ENCODE measurements at places on chromosomes 2 and 18.

DNA sequence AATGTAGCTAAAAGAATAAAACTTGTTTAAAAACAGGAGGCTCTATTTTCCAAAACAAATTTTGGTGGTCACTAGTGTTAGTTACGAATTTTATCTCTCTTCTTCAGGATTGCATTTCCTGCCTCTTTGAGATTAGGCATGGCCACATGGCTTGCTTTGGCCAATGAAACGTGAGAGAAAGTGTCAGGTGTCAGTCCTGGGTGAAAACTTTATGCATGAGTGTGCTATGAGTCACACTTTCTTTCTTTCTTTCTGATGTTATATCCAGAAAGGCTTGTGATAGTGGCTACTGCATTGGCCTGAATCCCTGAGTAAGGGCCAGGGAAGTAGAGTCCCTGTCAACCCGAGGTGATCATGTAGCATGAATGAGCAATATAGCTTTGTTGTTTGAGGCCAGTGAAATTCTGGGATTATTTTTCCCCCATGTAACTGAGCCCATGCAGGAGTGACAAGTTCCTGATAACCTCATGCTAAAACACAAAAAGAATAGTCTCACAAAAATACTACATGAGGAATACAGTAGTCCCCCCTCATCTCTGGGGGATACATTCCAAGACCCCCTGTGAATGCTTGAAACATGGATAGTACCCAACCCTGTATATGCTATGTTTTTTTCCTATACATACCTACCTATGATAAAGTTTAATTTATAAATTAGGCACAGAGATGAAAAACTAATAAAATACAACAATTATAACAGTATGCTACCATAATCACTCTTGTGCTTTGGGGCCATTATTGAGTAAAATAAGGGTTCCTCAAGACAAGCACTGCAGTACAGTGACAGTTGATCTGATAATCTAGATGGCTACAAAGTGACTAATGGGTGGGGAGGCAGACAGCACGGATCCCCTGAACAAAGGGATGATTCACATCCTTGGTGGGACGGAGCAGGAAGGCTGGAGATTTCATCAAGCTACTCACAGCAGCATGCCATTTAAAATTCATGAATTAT is 109.5 kb downstream of the CDC42EP3 start:
- no peak for DNase-seq

DNA sequence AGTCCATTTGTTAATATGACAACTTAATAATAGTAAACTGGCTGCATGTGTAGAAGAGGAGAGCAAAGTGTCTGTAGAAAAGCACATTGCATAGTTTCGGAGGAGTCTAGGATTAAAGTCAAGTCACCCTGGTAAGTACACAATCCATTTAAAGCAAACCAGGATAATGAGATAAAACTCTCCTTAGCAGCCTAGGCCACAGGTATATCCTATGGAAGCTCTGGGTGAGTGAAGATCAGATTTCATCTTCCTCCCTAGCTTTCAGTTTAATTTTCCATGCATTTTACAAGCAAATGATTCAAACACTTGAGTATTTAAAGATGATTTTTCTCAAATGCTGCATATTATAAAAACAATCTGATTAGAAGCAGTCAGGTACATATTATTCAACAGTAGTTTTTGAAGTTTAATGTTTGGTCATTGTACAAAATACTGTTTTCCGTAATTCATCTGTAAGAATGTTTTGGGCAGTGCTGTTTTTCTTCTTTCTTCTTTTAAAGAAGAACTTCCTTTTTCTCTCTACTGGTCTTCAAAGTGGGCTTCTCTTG is 10.2 kb downstream of the CERS6 start:
- no peak for DNase-seq

- DNase-seq: no peak
Observed at GRCh38 chr2:232636788-232637420, 3.5 kb downstream of the EFHD1 start.

- no peak for DNase-seq
Observed at GRCh38 chr2:216624251-216624650, 9.0 kb upstream of the IGFBP2 start.

DNA sequence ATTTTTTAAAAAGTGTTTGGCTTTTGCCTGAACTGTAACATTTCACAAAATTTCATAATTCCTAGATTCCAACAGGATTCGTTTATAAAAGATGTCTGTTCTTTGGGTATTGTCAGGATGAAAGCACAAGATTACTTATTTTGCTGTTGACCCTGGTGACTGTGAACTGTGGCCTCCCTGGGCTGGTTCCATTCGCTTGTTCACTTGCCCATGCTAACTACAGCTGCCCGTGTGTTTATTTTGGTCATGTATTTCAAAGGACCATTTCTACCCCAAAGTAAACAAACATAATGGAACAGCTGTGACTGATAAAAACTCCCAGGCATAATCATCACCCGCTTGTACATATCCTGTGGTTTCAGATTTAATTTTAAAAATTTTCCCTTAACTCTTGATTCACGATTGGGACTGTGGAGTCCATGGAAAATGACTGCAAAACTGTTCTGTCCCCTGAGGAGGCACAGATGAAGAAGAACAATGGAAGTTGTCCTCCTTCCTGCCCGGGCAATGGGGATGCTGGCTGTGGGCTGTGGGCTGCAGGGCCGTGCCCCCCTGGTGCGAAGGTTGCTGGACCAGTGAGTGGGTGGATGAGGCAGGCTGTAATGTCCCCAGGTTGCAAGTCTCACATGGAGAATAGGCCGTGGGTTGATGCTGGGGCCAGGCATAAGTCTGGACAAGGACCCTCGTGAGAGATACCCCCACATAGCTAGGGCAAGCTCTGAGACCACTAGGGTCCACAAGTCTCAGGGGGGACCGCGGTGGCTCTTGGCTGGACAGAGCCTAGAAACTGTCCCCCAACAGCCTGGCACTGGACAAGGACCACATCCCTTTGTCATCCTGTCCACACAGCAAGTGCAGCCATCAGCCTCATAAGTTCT is 28.9 kb upstream of the HDAC4 start:
- no peak for DNase-seq

- DNase-seq: no peak
Observed at GRCh38 chr2:35114765-35115164, 1240.8 kb upstream of the CRIM1 start.

GRCh38 chr2:25494616-25495015 is 152.9 kb upstream of the DNMT3A start:
- no peak for DNase-seq

DNA sequence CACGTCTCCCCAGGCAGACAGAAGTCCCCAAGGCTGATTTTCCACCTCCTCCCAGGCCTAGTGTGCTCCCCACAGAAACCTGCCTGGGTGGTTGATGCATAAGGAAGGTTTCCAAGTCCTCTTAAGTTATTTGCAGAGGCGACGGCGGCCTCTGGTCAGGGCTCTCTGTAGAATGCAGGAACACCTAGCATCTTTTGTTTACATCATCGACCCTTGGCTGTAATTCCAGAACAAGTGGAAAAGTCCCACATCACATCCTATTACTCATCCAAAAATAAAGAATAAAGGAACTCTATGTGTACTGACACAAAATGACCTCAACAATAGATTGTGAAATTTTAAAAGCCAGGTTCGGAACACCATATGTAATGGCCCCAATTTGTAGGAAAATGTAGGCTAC is 211.1 kb downstream of the ALPK2 start:
- no peak for DNase-seq

GRCh38 chr2:232504438-232504837 is 15.8 kb upstream of the PRSS56 start:
- no peak for DNase-seq

DNA sequence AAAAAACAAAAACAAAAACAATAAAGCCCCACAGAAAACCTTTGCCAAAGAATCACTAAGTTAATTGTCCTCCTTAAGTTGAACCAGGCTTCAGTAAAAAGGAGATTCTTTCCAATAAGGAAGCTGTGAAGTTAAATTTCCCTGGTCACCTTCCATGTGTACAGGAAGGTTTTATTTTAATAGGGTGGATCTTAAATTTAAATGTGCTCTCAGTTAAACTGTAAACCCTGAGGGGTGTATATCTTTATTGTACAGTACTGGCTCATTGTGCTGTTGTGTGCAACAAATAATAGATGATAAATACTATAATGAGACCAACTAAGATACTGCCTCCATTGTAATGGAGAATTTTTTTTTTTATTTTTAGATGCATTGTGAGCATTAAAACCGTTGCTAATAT is 97.1 kb downstream of the NYAP2 start:
- no peak for DNase-seq

- no peak for DNase-seq
Observed at GRCh38 chr2:196076778-196077568, 8.3 kb upstream of the DNAH7 start.

- DNase-seq: no peak
Observed at GRCh38 chr18:12036201-12036751, 55.0 kb downstream of the IMPA2 start.

DNA sequence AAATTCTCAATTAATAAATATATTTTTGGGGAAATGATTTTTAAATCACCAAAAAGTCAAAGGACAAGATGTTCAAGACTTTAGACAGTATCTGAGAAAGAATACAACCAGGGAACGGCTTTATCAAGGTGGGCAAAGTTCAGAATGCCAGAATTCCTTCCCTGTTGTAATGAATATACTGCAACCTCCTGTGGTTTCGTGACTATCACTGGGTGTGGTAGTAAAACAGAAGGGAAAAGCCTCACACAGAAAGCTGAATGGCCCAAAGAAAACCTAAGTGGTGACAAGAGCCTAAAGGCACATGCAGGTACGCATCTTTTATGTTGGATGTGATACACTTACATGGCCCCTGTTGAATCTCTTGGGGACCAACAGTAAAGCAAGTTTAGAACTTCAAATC is 37.1 kb downstream of the MBD2 start:
- DNase-seq: no peak

- no peak for DNase-seq
Observed at GRCh38 chr18:13502585-13502984, 223.8 kb downstream of the FAM210A start.

- DNase-seq: no peak
Observed at GRCh38 chr18:9736286-9736835, 28.3 kb downstream of the RAB31 start.

DNA sequence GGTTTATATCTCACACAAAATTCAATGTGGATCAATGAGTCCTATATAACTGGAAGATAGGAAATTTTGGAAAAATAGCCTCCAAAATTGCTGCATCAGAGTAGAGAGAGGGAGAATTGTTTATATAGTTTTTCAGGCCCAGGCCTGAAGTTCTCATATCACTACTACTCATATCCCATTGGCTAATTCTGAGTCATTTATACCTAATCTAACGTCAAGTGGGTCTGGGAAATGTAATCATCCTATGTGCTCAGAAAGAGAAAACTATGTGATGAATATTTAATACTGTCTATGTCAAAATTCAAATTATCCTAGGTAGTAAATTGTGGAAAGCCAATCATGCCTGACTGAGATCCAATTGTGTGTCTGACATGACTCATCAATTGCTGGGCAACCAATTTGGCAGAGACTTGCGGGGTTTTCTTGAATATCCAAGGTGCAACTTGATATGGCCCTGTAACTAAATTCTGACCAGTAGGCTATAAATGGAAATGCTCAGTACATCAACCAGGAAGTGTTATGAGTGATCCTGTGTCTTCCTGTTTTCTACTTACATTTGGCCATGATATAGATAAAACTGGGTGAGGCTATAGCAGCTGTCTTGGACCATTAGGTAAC is 744.4 kb downstream of the KCNJ3 start:
- no peak for DNase-seq

GRCh38 chr2:195961873-195962272 is 106.8 kb downstream of the DNAH7 start:
- DNase-seq: no peak
